ENCODE measurements at places on chromosomes 7 and 10.

DNA sequence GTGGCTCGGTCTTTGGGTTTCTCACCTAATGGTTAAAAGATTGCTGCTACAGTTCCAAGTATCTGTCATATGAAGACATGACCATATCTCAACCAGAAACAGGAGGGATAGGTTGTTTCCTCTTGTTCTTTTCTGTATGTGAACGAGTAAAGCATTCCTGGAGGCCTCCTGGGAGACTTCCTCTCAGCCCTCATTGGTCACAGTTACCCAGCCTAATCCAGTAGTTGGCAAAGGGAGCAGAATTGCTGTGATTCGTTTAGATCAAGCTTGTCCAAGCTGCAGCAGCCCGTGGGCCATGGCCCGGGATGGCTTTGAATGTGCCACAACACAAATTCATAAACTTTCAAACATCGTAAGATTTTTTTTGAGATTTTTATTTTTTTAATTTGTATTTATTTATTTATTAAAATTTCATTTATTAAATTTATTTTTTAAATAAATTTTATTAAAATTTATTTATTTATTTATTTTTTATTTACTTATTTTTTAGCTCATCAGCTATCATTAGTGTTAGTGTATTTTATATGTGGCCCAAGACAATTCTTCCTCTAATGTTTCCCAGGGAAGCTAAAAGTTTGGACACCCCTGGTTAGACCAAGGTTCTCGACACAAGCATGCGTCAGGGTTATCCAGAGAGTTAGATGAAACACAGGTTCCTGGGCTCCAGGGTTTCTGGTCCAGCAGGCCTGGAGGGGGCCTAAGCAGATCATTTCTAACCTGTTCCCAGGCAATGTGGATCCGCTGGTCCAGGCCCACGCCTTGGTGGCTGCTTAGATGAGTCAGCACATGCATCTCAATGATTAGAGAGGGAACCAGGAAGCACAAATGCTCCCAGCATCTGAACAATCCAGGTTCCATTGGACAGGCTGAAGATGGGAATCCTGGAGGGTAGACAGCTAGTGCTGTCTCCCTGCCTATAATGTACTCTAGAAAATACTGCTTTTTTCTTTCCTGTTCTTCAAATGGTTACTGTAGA lies 25.6 kb downstream of the CDC123 start:
- DNase-seq: peak; percentile 42

GRCh38 chr10:83374741-83375140 lies 764.6 kb upstream of the GHITM start:
- no peak for DNase-seq

- DNase-seq: peak; percentile 92
These were observed 59.8 kb upstream of the ZNRF2 start for GRCh38 chr7:30224511-30225062.

DNA sequence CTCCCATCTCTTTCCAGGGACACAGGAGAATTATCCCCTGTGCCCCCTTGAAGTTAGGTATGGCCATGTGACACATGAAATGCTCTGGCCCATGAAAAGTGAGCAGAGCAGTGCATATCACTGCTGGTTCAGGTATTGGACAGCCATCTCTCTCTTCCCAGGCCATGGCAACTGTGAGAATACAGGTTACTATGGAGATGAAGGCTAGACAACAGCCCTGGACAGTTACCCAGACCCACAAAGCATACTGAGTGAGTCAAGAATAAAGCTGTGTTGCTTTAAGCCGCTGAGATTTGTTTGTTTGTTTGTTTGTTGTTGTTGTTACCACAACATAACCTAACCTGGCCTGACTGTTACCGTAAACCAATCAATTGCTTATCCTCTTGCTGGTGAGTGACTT lies 722.3 kb downstream of the KCNMA1 start:
- DNase-seq: no peak

DNA sequence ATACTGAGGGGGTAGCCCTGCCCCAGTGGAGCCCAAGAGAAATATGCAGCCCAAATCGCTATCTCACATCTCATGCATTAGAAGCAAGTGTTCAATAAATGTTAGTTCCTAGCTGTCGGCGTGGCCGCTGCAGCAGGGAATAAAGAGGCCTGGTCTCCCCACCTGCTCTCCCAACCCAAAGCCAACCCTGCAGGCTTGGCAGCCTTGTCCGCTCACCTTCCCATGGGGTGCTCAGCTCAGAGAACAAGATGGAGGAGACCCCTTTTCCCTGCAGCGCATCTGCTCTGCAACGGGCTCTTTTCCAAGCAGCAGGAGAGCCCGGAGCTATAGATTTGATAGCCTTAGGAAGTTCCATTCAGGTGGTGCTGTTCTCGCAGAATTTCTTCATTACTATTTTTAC lies 12.0 kb upstream of the DOCK1 start:
- DNase-seq: no peak

GRCh38 chr7:34048445-34048844 lies 143.1 kb downstream of the BMPER start:
- no peak for DNase-seq

GRCh38 chr10:6543431-6544005 lies 36.6 kb downstream of the PRKCQ start:
- DNase-seq: no peak

DNA sequence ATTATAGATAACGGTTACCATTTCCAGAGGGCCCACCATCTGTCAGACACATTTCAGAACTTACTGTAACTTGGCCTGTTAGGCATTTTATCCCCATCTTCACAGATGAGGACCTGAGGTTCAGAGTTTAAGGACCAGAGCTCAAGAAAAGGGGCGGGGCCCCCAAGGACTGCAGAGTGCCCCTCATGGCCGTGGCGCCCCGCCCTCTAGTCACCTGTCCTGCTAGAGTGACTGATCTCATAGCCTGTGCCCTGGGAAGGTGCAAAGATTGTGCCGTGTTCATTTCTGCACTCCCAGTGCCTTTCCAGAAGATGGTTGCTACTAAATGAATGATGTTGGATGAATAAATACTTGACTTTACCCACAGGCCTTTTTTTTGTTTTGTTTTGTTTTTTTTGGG lies 107.0 kb downstream of the XRCC2 start:
- DNase-seq: no peak

DNA sequence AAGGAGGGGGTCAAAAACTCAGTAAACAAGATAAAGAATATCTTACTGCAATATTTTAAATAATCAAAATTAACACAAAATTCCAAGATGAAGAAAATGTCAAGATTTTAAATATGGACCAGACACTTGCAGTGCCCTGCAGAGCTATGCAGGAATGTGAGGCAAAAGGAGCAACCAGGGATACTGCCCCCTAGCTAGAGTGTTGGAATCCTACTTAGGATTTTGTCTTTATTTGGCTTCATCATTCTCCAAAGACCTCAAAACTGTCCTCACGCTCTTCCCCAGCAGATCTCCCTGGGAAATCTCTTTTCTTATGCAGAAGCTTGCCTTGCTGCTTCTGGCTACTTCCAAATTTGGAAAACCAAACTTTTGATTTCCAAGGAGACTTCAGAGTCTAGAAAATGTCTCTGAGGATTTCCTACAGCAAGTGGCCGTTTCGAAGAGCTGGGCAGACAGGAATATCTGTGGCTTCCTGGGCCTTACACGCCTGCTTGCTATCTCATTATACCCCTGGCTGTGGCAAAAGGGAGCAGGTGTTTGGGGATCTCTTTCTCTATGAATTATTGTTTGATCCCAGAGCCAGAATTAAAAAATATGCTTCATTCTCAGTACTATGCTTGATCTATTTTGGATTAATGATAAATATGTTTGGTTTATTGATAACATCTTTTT lies 232.2 kb upstream of the BMPER start:
- no peak for DNase-seq

DNA sequence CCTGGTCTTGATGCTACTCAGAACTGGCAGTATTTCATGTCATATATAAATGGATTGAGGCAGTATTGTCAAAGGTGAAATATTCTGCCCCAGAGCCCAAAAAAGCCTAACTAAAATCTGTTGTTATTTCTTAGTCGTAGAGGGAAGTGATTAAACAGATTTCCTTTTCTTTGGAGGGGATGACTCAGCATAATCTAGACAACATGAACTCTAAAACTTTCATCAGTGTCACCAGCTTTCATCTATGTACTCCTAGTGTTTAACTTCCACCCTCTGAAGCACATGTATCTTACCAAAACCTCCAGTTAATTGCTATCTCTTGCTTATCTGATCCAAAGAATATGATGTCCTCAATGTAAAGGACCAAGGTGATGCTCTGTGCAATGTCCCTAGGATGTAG lies 97.1 kb upstream of the ARID5B start:
- peak; percentile 31 for DNase-seq

DNA sequence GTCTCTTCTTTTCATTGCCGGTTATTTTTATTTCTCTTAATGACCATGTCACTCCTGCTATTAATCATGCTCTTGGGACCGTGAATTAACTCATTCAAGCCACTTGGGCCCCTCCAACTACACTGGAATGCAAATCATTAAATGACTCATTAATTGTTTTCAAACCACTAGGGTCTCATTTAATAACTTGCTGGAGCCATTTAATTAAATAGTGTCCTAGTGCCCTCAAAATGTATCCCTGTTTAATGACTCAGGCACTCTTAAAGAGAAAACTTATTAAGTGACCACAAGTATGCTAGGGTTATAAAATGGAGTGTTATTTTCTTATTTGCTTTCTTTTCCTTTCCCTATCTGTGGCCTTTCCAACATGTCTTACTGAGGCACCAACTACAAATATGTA lies 73.0 kb downstream of the PLXDC2 start:
- DNase-seq: no peak

GRCh38 chr10:88062798-88063472 lies 199.5 kb downstream of the PTEN start:
- no peak for DNase-seq

- DNase-seq: no peak
These were observed 568.1 kb upstream of the LRRN3 start for GRCh38 chr7:110522761-110523200.

GRCh38 chr10:111221682-111222480 lies 145.1 kb downstream of the ADRA2A start:
- DNase-seq: no peak

DNA sequence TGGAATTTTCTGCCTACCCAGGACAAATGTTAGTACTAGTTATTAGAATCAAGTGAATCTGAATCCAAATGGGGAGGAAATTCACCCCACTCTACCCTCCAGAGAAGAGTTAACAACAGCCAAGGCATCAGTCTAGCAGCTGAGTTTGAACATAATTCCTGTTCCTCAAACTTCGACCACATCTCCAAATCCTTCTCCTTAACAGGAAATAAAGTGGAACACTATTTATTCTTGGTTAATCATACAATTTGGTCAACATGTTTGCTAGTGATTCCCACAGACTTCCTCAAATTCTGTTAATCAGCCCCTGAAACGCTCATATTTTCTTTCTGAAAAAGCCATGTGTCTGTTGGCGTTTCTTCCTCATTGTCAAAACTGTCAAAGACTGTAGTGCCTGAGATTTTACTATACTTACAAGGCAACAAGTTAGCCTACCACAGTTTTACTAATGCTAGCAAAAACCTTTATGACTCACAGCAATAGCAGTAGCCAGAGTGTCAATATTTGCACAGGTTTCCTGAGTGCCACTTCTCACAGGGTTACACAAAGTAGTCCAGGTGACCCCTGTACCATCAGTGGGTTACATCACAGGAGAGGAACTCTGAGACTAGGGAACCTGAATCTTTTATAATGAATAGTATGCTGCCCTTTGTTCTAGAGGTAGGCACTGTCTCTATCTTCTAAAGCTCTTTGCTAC lies 202.9 kb downstream of the GRM3 start:
- DNase-seq: peak; percentile 42

DNA sequence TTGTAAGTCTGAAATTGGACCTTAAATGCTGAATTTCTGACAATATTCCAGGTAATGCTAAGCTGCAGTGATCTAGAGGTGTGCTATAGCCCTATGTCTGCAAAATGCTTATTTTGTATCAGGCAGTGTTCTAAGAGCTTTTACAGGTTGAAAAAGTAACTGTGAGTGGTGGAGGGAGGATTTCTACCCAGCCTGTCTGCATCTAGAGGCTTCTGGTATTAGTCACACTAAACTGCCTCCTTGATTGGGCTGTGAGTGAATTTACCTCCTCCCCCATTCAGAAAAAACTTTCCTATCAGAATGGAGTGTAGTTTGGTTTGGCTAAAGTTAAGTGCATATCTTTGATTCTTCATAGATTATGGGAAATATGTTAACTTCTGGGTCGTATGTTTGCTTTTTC lies 56.8 kb downstream of the BBS9 start:
- DNase-seq: peak; percentile 59

- peak; percentile 3 for DNase-seq
These were observed 130.3 kb downstream of the SDK1 start for GRCh38 chr7:3431306-3431705.

GRCh38 chr10:114070710-114071109 lies 27.0 kb downstream of the ADRB1 start:
- DNase-seq: no peak

GRCh38 chr7:6193709-6194108 lies 78.7 kb downstream of the CYTH3 start:
- DNase-seq: no peak

DNA sequence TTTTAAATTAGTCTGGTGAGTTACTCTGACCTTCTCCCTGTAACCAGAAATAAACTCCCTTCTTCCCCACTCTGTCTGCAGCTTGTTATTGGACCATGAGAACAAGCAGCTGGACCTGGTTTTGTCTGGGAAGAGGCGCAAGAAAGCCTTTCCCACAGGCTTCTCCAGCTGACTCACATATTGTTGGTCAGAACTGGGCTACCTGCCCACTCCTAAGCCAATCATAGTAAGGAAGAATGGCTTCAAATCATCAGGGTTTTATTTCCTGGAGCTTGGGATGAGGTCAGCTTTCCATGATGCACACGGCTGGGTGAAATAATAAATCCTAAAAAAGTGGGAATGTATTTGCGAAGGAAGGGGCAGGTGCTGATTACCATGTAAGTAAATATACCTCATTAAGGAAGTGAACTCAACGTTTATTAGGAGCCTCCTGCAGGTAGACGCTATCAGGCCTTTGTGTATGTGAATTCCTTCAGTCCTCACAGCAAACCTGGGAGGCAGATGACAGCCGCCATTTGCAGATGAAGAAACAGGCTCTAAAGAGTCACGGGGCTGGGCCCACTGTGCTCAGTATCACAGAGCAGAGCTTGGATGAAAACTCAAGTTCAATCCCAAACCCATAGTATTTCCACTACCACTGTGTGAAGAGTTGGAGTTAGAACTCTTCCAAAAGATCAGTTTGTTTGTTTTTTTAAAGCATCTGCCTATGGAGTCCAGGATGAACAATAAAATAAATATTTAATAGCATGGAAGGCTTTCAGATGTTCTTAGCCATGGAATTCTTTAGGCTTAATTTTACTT lies 32.8 kb downstream of the IL15RA start:
- peak; percentile 97 for DNase-seq

GRCh38 chr7:122219253-122219865 lies 75.3 kb upstream of the AASS start:
- DNase-seq: peak; percentile 11

DNA sequence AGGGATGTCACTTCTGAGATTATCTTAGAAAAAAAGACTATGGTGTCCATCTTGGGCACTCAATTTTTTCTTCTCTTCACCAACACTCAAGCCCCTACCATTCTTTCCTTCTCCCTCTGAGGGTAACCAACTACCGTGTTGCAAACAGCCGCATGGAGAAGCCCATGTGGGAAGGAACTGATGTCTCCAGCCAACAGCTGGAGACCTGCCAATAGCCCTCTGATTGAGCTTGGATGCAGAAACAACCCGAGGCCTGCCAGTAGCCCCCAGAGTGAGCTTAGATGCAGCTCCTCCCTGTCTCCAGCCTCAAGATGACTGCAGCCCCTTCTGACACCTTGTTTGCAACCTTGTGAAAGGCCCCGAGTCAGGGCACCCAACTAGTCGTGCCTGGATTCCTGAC lies 36.4 kb upstream of the CHCHD3 start:
- no peak for DNase-seq

- no peak for DNase-seq
These were observed 3.9 kb downstream of the HPS6 start for GRCh38 chr10:102069071-102069470.
